ENCODE measurements at places on chromosomes 7 and 10.

- DNase-seq = no peak
These were observed 159.3 kb downstream of the AUTS2 start for GRCh38 chr7:69757528-69757927.

DNA sequence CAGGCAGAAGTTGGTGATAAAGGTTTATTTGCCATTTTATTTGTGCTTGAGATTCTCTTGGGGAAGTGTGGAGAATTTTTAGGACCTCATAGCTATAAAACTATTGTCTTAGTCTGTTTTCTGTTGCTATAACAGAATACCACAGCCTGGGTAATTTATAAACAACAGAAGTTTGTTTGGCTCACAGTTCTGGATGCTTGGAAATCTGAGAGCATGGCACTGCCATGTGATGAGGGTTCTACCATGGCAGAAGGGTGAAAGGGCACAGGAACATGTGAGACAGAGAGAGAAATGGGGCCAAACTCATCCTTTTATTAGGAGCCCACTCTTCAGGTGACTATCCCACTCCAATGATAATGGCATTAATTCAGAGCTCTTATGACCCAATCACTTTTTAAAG lies 12.3 kb downstream of the SUN3 start:
- no peak for DNase-seq

DNA sequence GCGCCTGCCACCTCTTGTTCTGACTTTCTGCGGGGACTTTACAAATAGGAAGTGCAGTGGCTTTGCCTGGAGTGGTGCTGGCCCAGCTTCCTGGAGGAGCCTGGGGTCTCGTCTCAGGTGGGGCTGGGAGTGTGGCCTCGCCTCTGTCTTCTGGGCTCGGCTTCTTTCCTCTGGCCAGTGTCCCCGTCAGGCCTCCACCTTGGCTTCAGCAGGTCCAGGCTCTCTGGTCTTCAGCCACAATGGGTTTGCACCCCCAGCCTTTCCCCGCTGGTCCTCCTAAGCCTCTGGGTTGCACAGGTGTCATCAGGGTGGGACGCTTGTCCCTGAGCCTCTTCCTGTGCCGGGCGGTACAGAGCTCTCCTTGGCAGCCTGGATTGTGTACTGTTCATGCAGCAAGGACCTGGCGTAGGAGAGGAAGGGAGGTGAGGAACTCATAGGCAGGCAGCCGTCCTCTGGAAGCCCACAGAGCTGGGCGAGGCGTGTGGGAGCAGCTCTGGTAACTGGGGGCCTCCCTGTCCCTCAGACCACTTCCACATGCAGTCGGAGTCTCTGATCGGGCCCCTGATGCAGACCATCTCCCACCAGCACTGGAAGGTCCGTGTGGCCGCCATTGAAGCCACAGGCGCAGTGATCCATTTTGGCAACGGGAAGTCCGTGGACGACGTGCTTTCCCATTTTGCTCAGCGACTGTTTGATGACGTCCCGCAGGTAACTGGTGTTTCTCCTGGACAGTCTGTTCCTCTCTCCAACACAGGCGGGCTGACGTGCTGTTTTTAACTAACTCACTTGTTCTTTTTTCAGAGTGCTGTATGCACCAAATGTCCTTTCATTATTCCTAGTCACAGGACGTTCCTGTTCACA lies 2.3 kb upstream of the PRKAR1B start:
- DNase-seq = no peak

DNA sequence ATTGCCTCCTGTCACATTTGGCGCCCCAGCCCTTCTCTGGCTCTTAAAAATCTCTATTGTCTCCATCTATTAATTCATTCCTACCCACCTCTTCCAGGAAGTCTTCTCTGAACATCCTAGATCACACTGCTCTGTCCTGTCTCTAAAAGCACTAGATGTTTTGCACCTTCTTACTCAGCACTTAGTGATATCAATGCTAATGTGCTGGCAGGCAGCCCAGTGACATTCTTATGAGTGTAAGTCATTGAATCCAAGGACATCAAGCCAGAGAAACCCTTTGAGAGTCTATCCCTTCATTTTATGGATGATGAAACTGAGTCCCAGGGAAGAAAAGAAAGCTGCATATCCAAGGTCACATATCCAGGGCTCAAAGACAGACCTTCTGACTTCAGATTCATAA lies 48.3 kb upstream of the PAX2 start:
- no peak for DNase-seq

- DNase-seq = no peak
These were observed 3.5 kb downstream of the ANKRD1 start for GRCh38 chr10:90917238-90917967.
